DMS 273 treated with DMSO at 0.1 percent for 48 hours (cell line): ENCODE measurements at places on chromosomes 1 and 21.

DNA sequence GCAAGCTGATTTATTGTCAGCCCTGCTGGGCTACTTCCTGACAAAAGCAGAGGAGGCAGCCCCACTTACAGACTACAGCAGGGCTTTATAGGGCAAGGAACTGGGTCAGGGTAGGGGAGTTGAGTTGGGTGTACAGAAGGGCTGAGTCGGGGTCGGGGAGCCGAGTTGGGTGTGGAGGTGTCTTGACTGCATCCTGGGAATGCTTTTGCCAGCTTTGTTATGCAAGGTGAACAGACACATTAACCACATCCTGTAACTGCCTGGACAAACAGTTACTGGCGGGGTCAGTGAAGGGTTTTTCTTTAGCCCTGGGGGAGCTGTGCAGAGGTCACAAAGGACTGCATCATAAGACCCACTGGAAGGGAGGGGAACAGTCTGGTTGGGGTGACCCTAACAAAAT is 39.1 kb upstream of the GBP5 start:
- no peak for DNase-seq

GRCh38 chr1:64920941-64921589 is 45.3 kb downstream of the JAK1 start:
- no peak for DNase-seq

DNA sequence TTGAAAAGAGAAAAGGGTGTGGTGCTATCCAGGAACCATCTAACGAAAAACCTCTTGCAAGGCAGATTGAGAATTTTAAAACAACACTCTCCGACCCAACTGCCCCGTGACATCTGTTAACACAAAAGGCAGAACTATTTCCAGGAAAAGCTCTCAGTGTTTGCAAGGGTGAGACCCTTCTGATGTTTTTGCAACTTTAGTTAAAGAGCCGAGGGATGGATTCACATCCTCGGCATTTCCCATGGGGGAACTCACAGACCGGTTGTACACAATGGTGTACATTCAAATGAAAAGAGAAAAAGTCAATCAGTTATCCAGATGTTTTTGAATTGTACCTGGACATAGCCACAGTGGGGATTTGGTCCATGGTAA is 120.0 kb downstream of the NGF start:
- no peak for DNase-seq

GRCh38 chr1:25821112-25821476 is 1.3 kb downstream of the MTFR1L start:
- DNase-seq: no peak
